ENCODE measurements at places on chromosomes 1 and 21.

DNA sequence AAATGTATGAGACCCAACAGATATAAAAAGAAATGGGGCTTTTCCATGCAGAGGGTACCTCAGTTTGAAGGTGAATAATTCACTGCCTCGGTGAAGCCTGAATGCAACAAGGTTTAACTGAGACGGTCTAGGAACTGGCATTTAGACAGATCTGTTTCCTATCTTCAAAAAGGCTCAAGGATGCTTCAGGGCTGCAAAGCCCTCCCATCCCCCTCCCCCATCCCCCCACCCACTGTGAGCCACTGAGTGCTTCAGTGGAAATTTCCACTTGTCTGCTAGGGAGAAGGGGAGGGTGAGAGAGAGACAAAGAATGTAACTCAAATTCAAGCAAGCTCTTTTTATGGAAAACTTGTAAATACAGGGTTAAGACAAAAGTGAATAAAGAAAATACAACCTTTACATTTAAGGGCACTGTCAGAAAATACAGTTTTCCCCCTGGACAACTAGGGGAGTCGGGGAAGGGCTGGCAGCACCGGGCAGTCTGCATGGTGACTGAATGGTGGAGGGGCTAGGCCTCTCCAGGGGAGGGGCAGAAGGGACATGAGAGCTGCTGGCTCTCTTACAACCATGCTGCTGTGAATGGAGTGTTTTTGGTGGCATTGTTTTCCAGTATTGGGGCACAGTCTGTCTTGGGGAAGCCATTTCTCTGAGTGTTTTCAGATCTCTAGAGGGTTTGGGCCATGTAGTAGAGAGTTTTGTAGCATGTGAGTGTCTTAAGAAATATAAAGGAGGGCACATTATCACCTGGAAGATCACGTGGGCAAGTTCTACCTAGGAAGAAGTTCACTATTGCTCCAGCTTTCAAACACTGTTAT is 56.7 kb downstream of the MRPS6 start:
- DNase-seq = no peak

- no peak for DNase-seq
Observed at GRCh38 chr1:237139732-237140131, 97.7 kb downstream of the RYR2 start.

GRCh38 chr1:58773406-58773840 is 10.4 kb downstream of the JUN start:
- no peak for DNase-seq

DNA sequence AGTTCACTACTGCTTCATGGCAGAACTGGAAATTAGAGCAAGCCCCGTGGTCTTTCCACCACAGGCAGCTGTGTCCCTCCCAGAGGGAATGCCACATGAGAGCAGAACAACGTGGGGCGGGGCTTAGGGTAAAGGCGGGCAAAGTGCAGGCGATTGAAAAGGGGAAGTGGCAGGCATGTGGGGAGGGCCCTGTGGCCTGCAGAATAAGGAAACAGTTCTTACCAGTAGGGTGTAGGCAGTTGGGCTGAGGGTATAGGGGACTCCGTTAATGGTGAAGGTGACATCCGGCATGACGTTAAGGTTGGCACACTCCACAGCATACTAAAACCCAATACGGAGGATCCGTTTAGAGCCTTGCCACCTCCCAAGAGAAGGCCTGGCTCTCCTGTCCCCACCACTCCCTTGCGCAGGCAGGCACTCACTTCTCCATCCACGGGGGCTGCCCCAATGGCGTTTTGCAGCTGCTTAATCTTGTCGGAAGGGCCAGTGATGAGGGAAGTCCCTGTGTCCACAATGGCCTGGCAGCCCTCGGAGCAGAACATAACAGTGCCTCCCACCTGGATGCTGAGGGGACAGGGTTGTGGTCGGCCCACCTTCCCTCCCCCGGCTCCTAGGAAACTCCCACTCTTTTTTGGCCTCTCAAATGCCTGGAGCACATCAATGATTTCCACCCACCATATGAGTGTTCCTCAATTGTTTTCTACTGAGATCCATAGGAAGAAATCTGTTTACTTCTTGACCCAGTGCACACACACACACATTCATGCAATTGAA is 9.1 kb upstream of the RAB7B start:
- DNase-seq = peak; percentile 25

- no peak for DNase-seq
Observed at GRCh38 chr1:218413179-218413578, 68.0 kb downstream of the TGFB2 start.

- no peak for DNase-seq
Observed at GRCh38 chr1:27883536-27883935, 11.2 kb downstream of the THEMIS2 start.

DNA sequence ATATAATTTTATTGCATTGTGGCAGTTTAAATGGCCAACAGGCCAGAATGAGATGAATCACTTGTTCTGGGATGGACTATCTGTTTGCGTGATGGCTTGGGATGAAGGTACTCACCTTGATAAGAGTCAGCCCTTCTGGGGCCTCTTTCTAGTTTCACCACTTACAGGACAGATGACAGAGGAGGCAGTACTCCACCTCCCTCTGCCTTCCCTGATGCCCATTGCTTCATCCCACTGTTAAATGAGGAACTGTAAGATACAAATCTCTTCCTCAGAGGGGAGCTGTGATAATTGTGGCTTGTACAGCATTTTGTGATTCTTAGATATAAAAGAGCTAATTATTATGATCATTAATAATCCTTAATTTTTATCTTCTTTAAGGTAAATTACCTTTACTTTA is 3.7 kb upstream of the TCHH start:
- DNase-seq = no peak

GRCh38 chr1:168447871-168448270 is 95.9 kb downstream of the XCL2 start:
- DNase-seq = no peak

DNA sequence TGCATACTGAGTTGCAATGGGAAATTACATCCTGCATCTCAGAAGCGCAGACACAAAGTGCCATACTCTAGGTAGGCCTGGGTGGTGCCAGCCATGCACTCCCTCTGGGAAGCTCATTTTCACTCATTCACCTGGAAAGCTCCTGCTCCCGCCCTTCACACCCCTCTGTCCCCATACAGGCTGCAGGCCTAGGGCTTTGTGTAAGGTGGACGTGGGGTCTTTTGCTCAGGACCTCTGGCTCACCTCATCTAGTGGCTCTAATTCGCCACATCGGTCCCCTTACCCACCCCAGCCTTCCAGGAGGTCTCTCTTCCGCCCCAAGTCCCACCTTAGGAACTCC is 751 bp downstream of the MRPS15 start:
- DNase-seq = no peak
